Vagina (tissue), 2 donors: ENCODE measurements at places on chromosomes 4 and X.

DNA sequence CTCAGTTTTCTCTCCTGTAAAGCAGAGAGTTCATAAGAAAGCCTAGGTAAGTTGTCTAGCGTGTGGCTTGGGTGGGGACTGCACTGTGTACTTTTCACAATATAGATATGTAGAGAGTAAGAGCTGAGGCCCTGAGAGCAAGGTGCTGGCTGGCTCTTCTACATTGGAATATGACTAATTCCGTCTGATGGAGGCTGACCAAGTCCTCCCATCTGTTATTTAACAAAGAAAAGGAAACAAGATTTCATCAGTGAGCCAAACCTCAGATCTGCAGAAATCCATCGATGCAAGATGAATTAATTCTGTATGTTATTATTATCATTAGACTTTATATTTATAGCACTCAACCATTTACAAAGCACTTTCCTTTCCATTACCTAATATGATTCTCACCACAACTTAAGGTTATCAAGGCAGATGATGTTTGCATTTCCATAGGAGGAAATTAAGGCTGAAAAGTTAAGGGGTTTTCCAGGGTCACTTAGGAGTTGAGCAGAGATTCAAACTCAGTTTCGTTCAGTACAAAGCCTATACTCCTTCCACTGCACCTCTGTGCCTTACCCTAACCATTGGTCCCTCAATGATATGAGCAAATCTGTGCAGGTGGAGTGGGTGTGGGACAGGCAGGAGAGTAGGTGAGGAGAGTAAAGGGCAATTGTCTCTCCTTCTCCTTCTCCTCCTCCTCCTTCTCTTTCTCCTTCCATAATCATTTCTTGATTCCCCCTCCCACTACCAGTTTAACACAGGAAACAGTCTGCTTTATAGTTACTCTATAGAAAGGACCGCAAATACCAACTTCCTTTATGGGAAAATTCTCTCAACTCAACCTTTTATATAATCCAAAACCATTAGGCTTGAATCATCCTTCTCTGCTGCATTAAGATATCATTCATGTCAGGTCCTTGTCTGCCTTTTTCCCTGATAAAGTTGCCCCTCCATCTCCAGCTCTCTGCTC is 27.6 kb upstream of the SRD5A3 start:
- DNase-seq = no peak

- no peak for DNase-seq
Observed at GRCh38 chr4:169030562-169030982, 20.5 kb upstream of the CBR4 start.

DNA sequence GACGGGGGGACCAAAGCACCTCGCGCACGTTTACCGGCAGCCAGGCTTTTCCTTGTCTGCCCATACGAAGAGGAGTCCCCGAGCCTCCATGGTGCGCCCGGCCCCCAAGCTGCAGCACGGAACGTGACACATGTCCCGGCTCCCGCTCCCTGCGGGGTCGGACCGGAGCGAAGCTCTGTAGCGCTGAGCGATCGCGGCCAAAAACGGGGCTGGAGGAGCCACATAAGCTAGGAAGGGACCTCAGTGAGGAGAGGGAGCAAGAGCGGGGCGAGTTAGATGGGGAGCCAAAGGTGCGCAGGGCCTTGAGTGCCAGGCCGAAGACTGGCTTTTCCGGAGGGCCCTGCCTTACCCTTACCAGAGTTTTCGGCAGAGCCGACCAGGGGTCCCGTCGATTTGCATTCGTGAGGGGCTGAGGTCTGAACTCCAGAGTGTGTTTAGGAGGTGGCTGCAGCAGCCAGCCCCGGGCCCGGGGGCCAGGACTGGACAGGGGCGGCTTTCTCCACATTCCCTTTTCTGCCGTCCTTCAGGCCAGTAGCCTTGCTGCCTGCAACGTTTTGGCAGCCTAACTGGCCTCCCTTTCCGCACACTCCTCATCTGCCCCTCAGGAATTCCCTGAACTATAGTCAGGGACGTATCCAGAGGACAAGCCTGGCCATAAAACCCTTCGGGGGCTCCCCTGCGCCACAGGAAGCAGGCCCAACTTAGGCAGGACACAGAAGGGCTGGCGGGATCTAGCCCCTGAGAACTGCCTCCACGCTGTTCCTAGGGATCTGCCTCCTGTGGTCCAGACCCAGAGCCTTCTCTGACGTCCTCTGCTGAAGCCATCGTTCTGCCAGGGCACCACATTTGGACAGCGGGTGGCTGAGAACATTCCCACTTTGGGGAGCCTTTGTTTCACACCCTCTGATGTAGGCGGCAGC is 689 bp downstream of the SSR4 start:
- DNase-seq = no peak

DNA sequence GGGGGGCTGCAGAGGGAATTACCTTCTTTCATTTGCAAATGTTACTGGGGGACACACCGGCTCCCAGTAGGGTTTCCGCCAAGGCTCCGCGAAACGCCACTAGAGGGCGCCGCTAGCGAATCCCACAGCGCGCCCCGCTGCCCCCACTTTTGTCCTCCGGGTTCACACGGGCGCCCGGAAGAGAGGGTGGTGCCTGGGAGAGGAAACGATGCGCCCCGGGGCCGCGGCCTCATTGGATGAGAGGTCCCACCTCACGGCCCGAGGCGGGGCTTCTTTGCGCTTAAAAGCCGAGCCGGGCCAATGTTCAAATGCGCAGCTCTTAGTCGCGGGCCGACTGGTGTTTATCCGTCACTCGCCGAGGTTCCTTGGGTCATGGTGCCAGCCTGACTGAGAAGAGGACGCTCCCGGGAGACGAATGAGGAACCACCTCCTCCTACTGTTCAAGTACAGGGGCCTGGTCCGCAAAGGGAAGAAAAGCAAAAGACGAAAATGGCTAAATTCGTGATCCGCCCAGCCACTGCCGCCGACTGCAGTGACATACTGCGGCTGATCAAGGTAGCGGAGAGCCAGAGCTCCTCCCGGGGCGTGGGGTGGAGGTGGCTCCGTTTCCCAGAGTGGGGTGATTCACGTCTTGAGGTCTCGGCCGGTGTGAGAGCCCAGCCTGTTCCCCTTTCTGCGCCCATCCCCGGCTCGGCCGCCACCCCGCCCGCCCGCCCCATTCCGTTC is at the start of gene SAT1:
Gene SAT1, plus strand, starts transcription at position 311 of the 726 bp plus-strand sequence. Its CDS starts 179 bp downstream, at position 490.
- peak; percentile 96 for DNase-seq

- DNase-seq = no peak
Observed at GRCh38 chr4:61407642-61408618, 207.8 kb downstream of the ADGRL3 start.

DNA sequence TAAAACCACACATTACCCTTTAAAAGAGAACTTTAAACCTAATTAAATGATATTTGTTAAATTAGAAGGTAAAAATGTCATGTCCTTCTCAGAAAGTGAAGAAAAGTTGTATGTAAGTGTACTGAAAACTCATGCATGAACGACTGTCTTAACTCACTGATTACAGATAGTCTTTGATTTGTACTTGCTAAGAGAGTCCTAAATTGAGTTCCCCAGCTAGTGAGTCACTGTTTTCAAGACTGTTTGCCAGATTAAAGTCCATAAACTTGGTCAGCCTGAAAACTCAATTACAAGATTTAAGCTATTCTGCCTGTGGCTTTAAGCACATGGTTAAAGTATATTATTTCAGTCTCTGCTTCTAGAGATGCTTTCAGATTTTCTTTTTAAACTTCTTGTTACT is 124.9 kb upstream of the ZCCHC13 start:
- no peak for DNase-seq

DNA sequence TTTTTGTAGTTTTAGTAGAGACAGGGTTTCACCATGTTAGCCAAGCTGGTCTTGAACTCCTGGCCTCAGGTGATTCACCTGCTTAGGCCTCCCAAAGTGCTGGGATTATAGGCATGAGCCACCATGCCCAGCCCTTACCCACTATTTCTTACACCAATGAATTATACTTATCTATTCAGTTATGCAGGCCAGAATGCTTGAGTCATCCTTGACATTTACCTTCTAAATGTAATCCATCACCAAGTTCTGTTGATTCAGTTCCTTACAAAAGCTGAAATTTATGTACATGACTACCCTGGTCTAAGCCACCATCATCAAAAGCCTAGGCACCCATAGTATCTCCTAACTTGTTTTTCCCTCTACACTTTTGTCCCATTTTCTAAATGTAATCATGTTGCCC is 585.7 kb downstream of the IL15 start:
- DNase-seq = no peak

- no peak for DNase-seq
Observed at GRCh38 chr4:113502476-113502875, 259.1 kb downstream of the CAMK2D start.

- DNase-seq = no peak
Observed at GRCh38 chr4:86921608-86922252, 13.1 kb upstream of the AFF1 start.

- no peak for DNase-seq
Observed at GRCh38 chr4:2907226-2907625, 56.0 kb downstream of the NOP14 start.

DNA sequence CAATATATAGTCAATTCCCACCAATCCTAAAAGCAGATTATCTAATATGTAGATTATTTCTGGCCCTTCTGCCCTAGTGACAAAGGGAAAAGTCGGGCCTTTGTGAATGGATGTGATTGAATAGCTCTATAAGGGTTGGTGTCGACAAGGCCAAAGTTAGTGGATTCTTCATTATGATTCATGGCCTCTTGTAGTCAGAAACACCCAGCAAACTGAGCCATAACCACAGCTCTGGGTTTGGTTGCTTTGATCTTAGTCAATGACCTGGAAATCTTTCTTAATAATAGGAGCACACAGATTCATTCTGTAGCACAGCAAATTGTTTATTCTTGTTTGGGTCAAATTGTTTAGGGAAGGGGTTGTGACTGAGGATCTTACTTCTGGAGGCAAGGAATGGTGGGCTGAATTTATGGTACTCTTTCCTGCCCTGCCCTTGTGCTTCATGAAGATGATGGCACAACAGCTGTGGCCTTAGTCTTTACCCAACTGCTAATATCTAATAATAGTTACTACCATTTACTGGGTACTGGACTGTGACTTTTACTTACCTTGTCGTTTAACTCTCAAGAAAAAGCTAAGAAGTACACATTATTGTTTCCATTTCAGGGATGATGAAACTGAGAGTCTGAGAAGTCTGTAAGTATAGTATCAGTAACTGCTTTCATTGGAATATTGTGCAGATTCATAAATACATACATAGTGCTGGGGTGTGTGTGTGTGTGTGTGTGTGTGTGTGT is 74.0 kb downstream of the AFF2 start:
- DNase-seq = no peak

DNA sequence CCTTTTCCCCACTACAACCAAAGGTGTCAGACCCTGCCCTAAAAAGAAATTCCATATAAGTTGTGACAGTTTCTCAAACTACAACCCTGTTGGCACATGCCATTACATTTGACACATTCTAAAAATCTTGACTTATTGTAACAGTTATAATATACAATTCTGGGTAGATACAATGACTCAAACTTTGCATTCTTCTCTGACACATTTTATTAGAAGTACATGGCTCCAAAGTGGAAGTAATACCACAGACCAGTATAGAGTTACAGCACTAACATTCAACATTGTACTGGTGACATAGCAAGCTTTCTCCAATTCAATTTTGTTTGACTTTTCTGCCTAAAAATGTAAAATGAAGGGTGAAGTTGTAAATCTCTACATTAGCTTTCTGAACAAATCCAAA is 196.6 kb upstream of the ETNPPL start:
- DNase-seq = no peak
